NCI-H2107 (cell line): ENCODE measurements at places on chromosomes 7 and 10.

- DNase-seq: no peak
Observed at GRCh38 chr10:132575320-132576201, 38.0 kb downstream of the INPP5A start.

DNA sequence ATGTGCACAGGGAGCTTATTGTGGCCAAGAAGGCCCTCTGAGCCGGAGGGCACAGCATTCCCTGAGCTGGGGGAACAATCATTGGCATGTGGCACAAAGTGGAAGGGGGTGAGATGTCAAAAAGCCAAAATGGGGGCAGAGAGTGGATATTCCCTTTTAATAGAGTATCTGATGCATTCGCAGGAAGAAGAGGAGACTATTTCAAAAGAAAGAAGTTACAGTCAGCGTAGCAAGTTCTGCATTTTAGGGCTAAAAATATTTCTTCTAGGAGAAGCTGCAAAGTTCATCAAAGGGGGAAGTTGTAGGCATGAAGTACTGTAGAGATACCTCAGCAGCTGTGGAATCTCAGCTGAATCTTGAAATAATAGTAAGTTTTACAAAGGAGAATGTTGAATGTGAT is 136.0 kb upstream of the WDR11 start:
- DNase-seq: no peak

- no peak for DNase-seq
Observed at GRCh38 chr10:131514454-131514853, 202.9 kb upstream of the TCERG1L start.

GRCh38 chr7:47078241-47078640 is 503.7 kb downstream of the TNS3 start:
- DNase-seq: no peak

DNA sequence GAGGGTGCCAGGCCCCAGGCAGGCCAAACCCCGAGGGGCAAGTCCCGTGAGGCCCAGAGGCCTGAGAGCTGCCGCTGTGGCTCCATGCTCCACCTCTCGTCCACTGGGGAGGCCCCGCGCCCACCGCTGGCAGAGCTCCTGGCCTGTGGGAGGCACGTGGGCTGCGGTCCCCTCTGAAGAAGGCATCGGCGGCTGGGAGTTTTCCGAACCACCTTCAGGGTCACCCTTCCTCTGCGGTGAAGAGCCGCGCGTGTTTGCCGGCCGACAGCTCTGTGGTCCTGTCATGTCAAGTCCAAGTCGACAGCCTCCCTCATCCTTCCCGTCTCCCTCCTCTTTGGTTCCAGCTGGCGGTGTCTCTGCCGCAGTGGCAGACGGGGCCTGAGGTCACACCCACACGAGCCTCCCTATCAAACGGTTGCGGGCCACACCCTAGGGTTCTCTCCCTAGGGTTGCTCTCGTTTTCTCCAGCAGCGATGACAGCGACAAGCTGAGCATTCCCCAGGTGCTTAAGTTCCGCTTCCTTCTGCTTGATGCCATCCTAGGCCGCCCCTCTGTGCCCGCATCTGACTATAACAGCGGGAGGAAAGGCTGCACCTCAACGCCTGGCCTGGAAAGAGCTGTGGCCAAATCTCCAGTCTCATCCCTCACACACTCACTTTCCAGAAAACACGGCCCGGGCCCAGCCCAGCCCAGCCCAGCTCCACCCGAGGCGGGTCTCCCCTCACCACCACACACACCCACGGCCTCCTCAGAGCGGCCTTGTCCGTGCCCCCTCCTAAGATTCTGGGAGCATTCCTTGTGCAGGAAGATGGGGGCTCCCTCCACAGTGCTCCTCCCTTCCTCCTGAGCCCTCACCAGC is 185.0 kb downstream of the ELFN1 start:
- DNase-seq: no peak

GRCh38 chr10:114719311-114719710 is 61.2 kb upstream of the ABLIM1 start:
- DNase-seq: no peak

GRCh38 chr10:52316500-52316899 is 2.4 kb downstream of the DKK1 start:
- no peak for DNase-seq

- no peak for DNase-seq
Observed at GRCh38 chr7:20229646-20230500, 12.7 kb upstream of the MACC1 start.

- no peak for DNase-seq
Observed at GRCh38 chr10:70592186-70592735, 10.3 kb downstream of the PRF1 start.
